ENCODE measurements at places on chromosomes 7 and 10.

DNA sequence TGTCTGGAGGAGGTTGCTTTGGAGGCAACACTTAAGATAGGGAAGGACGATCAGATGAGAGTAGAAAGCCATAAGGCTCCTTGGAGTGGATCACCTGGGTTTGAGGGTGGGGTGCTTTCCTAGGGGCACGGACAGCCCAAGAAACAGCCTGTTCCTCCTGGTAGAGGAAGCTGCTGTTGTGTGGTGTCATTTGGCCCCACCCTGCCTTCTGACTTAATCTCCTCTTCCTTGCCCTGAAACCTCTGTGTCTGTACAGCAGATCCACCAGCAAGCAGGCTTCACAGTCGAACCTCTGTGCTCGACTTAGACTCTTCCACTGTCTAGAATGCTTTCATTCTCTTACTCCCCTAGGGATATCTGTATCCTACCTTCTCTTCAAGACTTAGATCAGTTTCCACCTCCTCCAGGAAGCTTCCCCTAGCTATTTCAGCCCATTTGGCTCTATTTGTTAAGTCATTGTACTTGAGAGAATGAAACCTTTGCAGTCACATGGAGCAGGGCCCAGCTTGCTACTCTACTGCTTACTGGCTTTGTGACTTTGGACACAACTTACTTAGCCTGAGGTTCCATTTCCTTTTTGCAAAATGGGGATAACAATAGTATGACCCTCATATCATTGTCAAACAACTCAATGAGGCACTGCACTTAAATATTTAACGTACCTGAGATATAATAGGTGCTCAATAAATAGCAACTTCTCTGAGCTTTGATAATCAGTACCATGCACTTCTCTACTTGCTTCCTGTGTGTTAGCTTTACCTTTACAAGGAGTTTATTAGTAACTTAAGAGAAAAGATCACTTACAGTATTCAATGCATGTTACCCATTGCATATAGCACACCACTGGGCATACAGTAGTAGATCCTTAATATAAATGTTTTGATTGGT lies 5.0 kb downstream of the MXI1 start:
- DNase-seq, result peak; percentile 74

DNA sequence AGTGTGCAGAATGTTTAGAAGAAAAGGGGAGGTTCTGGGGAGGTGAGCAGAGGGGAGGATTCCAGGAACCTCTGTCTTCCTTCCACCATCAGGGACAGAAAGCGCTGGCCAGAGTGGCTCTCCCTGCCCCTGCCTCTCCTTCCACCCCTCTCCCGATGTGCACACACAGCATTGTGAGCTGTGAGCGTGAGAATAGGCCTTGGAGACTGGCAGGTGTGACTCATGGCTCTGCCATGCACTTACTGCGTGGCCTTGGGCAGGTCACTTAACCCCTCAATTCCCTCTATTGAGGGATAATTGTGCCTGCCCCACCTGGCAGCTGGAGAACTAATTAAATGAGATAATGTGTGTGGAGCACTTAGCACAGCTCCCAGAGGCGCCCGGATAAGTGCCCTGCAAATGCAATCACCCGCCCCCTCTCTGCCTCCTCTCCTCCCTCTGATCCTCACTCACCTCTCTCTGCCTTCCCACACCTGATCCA lies 115.4 kb downstream of the ZMIZ1 start:
- DNase-seq, result no peak

DNA sequence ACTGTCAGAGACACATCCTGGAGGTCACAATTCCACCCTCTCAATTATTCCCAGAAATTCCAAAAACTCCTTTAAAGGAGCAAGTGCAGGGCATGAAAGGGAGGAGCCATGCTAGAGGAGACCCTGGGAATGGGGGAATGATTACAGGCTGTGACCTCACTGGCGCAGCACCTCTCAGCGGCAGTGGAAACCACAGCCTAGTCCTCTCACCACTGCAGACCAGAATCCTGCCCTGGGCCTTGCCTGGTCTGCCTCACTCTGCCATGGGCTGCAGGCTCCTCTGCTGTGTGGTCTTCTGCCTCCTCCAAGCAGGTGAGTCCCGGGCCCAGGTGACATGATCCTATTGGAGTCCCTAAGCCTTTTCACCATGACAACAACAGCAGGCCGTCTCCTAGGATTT lies 50.5 kb upstream of the PRSS58 start:
- DNase-seq, result no peak

GRCh38 chr10:76297358-76297757 lies 865.9 kb downstream of the LRMDA start:
- DNase-seq, result no peak

- no peak for DNase-seq
Observed at GRCh38 chr7:87173471-87173870, 21.2 kb downstream of the DMTF1 start.
